ENCODE measurements at places on chromosomes 16 and 17. TPM values are rescaled to one million over a fixed set of nuclear protein-coding genes. Genes with fewer than 3 reads are reported as not detected.

The ELMO3 gene
- 35.9 TPM for total RNA-seq

The GAS7 gene
- 35.4 TPM for total RNA-seq

The PRSS8 gene
- 47.3 TPM for total RNA-seq

The TIMP2 gene
- 154 TPM for total RNA-seq

The HYDIN gene
- 0.38 TPM for total RNA-seq

The SRCIN1 gene
- total RNA-seq: 1.1 TPM

The KRTAP2-3 gene
- not detected for total RNA-seq

The TSNAXIP1 gene
- total RNA-seq: 0.48 TPM

The PTX4 gene
- total RNA-seq: not detected

The PLXDC1 gene
- total RNA-seq: 5.7 TPM

The MYH2 gene
- total RNA-seq: not detected

The CCL15 gene
- total RNA-seq: not detected

The TLCD3B gene
- total RNA-seq: not detected

The P2RX5 gene
- total RNA-seq: 0.38 TPM

The TEKT5 gene
- not detected for total RNA-seq

The ZNF469 gene
- total RNA-seq: 0.26 TPM

The C1QL1 gene
- total RNA-seq: not detected

The KRTAP4-4 gene
- total RNA-seq: not detected

The SLC4A1 gene
- not detected for total RNA-seq

The MYH13 gene
- total RNA-seq: not detected

The AOC3 gene
- 3.6 TPM for total RNA-seq

The CTRB2 gene
- total RNA-seq: not detected

The DNASE1L2 gene
- 0.57 TPM for total RNA-seq

The TOB1 gene
- total RNA-seq: 21.5 TPM

The KRT37 gene
- total RNA-seq: not detected

The GINS2 gene
- total RNA-seq: 9.8 TPM

The ERN2 gene
- total RNA-seq: 0.11 TPM

The AKTIP gene
- total RNA-seq: 34.3 TPM

The SBK1 gene
- total RNA-seq: 0.40 TPM

The NEK8 gene
- total RNA-seq: 1.1 TPM

The TP53TG3B gene
- not detected for total RNA-seq

The PRR15L gene
- total RNA-seq: 6.4 TPM

The AMZ2 gene
- 43.7 TPM for total RNA-seq

The PKMYT1 gene
- 10.9 TPM for total RNA-seq

The KRTAP4-3 gene
- not detected for total RNA-seq

The EVI2B gene
- total RNA-seq: 1.7 TPM

The CCR7 gene
- not detected for total RNA-seq

The TBC1D3C gene
- not detected for total RNA-seq

The OTOP2 gene
- total RNA-seq: not detected

The CAVIN1 gene
- total RNA-seq: 95.8 TPM

The SCN4A gene
- 0.12 TPM for total RNA-seq

The NPIPB9 gene
- total RNA-seq: not detected

The MEOX1 gene
- total RNA-seq: 0.66 TPM

The SMYD4 gene
- total RNA-seq: 5.6 TPM

The ABCC12 gene
- not detected for total RNA-seq

The TMEM11 gene
- total RNA-seq: 17.8 TPM

The SPNS3 gene
- not detected for total RNA-seq

Measured in esophagus squamous epithelium (tissue), 5 donors.